ENCODE measurements at places on chromosomes 13 and 19.

DNA sequence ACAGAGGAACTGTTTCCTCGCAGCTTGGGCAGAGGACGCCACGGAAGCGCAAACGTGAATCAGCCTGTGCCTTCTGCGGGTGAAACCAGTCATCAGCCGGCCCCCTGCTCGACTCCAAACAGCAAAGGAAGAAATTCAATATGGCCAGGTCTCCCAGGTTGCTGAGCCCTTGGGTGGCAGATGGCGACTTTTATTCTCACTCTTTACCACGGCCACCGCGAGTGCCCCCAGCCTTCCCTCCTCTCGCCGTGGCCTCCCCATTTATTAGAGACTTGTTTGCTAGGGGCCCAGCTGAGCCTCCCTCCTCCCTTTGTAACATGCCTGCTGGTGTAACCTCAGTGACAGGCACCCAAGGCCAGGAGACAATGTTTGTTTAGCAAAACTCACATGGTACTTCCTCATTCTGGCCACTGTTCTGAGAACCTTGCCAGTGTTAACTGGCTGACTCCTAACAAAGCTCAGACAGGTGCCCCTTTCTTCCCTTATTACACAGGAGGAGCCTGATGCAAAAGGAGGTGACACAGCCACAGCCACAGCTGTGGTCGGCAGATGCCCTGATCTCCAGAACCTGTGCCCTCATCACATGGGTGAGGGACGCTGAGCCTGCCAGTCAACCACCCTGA lies 5.8 kb downstream of the RAB20 start:
- DNase-seq, result no peak

DNA sequence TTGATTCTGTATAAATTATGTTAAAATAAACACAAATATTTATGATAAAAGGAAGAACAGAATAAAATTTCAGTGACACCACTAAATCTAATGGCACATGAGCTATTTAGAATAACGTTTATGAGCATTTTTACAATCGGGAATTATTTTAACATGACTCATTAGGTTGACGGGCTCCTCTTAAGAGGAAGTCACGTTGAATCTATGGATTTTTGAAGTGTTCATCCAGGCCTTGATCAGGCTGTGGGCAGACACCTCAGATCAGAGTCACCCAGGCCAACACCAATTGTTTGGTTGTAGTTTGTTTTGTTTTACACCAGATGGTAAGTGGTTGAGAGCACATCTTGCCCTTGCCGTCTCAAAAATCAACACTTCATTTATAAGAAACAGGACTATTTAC lies 257.8 kb downstream of the FOXO1 start:
- no peak for DNase-seq

- no peak for DNase-seq
These were observed 19.8 kb upstream of the PCDH8 start for GRCh38 chr13:52868190-52868589.

GRCh38 chr13:46817838-46818476 lies 21.0 kb upstream of the ESD start:
- DNase-seq, result no peak

- no peak for DNase-seq
These were observed 33.1 kb downstream of the MZT1 start for GRCh38 chr13:72694314-72694713.

DNA sequence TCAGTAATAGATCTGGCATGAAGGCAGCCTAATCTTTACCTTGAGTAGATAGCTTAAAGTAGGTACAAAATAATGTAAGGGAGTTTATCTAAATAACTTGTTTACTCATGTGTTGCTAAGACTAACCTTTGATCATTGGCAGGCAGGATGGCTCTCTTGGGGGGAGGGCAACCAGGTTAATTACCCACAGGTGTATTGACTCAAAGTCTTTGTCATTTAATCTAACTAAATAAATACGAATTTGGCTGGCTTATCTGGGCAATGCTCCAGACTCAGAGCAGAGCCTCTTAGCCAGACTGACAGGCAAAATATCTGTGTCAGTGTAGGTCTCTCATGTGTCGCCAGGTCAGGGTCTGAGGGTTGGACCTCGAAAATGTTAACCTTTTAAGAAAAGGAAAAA lies 283.4 kb upstream of the KLHL1 start:
- DNase-seq, result no peak

DNA sequence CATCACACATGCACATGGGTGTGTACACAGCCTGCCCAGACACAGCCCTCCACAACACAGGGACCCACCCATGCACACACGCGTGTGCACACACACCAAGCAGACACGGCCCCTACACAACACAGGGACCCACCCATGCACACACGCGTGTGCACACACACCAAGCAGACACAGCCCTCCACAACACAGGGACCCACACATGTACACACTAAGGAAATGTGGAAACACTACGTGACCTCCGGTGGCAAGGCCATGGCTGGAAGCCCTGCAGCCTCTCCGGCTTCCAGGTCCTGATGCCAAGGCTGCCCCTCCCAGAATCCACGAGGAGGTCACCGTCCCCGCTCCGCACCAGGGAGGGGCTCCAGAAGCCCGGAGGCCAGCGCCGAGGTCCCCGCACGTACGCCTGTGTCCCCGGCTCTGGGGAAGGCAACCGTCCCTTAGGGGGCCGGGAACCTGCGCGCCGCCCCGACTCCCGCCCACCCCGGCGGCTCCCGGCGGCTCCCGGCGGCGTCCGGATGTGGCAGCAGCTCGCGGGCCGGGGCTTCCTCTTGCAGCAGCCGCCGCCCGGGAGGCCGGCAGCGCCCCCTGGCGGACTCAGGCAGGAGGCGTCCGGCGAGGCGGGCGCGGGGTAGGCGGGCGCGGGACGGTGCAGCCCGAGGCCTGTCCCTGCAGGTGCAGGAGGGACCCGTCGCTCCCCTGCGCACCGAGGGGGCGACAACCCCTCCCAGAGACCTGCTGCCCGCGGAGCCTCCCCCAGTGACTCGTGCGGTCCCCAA lies 29.8 kb upstream of the GRTP1 start:
- DNase-seq, result peak; percentile 68

- no peak for DNase-seq
These were observed 13.5 kb upstream of the RXFP2 start for GRCh38 chr13:31725841-31726240.

DNA sequence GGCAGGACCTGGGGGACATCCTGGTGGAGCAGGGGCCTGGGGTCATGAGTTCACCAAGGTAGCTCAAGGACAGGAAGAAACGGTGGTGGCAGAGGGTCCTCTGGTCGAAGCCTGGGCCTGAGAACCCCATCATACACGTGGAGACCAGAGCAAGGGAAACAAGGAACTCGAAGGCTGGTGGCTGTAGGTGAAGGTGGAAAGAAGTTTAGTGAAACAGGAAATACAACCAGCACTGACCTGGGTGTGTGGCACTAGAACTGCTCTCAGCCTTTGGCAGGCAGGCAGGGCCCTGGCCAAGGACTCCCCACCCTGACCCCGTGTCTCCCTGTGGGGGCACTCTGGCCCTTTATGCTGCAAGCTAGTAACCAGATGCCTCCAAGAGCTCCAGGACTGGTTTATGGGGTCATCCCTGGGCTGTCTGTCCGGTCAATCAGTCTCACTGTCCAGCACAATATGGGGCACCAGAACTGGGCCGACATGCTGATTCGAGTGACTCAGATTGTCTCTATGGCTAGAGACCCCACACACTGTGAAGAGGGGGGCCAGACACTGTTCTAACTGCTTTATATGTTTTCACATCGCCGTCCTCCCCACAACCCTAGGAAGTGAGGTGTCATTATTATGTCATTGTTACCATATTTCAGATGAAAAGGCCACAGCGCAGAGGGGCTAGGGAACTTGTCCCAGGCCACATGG lies 3.8 kb downstream of the COX6B2 start:
- no peak for DNase-seq

DNA sequence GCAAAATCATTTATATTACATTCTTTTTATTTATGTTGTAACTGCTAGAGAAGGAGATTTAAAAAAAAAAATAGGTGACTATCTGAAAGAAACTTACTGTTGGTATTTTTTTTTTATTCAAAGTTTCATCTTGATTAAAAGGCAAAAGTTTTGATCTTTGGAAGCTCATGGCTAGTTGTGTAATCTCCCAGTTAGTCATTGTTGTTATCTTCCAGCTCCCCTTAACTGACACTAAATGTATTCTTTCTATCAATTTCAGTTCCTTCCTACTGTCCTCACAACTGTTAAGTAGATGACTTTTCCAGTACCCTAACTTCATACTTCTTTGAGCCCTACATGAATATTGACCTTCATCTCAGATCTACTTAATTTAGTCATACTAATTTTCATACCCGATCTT lies 71.1 kb downstream of the PIBF1 start:
- no peak for DNase-seq

GRCh38 chr19:19817357-19817756 lies 4.2 kb downstream of the ZNF506 start:
- DNase-seq, result peak; percentile 7

DNA sequence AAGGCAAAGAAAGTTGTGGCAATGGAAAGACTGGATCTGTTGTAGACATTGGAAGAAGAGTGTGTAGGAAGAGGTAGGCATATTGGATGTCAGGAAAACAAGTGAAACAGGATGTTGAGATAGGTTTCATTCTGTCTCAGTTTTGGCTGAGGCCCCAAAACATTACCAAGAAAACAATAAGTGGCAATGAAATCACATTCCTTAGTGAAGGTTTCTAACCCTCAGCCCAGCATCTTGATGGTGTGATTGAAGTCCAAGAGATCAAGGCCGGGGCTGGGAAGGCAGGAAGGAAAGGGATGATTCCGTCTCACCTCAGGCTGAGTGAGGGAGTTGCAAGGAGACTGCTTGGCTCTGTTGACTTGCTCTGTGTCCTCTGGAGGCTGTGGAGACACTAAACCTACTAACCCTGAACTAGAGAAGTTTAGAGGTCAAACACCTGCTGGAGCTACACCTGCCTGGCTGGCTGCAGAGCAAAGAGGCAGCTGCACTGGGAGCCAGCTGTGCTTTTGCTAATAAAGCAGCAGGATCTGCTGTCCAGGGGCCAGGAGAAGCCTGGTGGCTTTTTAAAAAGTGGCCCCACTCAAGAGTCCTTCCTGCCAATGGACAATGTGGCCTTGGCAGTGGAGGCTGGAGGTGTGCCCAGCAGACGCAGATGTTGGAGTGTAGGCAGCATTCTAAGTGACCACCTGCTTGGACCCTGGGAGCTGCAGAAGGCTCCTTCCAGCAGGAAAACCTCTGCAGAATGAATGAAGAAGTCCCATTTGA lies 53.6 kb downstream of the DGKH start:
- no peak for DNase-seq

GRCh38 chr13:104085611-104086010 lies 1019.4 kb upstream of the SLC10A2 start:
- DNase-seq, result no peak

DNA sequence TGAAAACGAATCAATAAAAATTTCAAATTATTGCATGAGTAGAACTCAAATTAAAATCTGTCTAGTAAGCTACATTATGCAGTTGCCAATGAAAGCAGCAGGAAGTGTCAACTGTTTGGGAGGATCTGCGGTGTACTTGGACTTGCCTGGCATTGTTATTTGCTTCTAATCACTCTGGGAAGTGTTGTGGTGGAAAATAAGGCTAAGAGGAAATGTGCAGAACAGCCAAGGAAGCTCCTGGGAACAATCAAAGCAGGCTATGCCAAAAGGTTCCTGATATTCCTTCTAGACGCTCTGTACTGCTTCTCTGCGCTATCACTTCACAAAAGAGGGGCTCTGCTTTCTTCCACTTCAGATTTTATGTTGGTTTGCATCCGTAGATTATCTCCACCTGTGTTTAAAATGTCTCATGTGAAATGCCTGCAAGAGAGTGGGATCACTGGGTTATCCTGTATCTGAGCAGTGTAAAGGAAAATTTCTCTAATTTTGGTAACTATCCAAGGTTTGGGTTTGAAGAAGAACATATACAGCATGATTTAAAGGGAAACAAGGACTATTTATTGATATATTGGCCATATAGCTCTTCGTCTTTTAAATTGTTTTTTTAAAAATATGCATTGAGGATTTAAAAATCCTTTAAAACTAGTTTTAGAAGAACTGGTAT lies 182.7 kb upstream of the CSNK1A1L start:
- no peak for DNase-seq

GRCh38 chr13:97459215-97459777 lies 25.3 kb downstream of the RAP2A start:
- no peak for DNase-seq

- DNase-seq, result no peak
These were observed 522.5 kb downstream of the DIAPH3 start for GRCh38 chr13:59641261-59641660.

GRCh38 chr19:55830656-55831055 lies 1.1 kb downstream of the NLRP11 start:
- no peak for DNase-seq

- no peak for DNase-seq
These were observed 32.5 kb downstream of the LCP1 start for GRCh38 chr13:46149272-46150133.

Data from stimulated activated CD4-positive, alpha-beta T cell treated with anti-CD3 and anti-CD28 coated beads, Interleukin-1b, Interleukin-23, amount 100 ng/mL, for 1 hour (primary cell).